DMS53 (cell line): ENCODE measurements at places on chromosomes 6 and 20.
A peak's percentile ranks its signal among the peaks of the same experiment; 100 is the strongest.

GRCh38 chr6:76003686-76004085, 68.8 kb downstream of the IMPG1 start:
- no peak for DNase-seq

DNA sequence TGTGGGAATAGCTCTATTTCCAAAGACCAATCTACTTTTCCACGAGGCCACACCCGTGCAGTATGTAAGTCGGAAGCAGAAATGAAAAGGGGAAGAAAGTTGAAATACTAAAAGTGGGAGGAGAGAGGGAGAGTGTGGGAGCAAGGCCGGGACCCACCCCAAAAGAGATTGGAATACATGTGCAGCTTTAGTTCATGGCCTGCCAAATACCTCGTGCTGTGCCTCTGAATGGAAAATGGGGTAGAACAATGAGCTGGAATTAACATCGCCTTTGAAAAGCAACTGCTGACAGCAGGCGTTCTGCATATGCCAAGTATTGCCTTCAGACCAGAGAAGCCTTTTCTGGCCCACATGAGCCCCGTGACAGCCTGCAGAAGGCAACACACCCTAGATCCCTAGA, 155.6 kb downstream of the CD83 start:
- no peak for DNase-seq

DNA sequence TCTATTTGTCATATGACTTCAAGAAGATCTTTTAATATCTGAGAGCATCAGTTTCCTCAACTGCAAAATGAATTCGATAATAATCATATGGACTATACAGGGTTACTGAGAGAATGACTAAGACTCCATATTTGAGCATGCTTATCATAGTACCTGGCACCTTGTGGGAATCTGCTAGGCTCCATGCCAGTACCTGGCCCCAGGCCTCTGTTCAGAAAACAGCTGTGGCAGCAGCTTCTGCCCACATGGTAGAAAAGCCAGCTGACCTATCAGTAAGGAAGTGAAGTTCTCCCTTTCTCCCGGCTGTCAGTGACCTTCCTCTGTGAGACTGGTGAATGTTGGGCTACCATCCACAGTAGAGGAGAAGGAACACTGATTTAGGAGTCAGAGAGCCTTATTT, 574.9 kb upstream of the CHD6 start:
- no peak for DNase-seq

DNA sequence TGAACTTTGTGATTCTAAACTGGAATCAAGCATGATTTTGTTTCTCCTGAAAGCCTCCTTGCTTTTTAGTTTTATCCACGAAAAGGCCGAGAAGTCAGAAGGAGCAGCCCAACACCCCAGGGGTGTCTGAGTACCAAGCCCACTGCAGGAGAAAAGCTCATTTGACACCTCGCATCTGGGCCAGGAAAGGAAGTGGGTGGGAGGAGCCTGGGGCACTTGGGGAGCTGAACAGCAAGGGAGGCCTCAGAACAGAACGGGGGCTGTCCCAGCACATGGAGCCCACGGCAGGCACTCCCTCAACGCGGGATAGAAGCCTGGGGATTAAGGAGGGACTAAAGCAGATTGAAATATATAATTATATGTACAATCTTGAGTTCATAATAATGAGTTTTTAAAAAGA, 6.6 kb downstream of the KIF25 start:
- no peak for DNase-seq

DNA sequence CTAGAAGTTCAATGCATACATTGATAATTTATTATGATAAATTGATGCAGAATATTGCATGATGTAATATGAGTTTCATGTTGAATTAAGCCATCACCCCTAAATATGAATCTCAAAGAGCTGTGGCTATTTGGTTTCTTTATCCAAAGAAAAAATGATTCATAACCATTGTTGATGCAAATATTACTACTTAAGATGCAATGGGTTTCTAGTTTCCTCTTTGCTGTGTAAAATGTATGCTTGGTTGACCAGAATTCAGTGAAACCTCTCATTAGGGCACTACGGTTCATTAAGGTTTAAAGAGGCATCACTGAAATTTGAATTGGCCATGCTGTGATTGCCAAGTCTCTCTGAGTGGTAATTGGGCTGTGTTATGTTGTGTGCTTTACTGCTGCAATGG, 492.5 kb upstream of the FLRT3 start:
- peak; percentile 9 for DNase-seq

DNA sequence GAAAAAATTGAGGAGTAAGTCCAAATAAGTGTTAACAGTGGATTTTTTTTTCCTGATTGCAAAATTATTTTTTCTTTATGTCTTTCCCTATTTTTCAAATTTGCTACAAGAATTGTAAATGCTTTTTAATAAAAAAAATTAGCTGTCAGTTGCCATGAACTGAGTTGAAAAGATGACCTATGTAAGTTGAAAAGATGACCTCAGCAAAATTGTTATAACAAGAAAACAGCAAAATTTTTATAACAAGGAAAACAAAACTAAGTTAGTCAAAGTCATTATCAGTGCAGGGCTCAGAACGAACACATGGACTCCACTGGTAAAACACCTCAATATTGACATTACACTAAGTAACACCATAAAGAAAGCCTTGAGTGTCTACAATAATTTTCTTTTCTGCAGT, 207.0 kb upstream of the HDDC2 start:
- peak; percentile 14 for DNase-seq

DNA sequence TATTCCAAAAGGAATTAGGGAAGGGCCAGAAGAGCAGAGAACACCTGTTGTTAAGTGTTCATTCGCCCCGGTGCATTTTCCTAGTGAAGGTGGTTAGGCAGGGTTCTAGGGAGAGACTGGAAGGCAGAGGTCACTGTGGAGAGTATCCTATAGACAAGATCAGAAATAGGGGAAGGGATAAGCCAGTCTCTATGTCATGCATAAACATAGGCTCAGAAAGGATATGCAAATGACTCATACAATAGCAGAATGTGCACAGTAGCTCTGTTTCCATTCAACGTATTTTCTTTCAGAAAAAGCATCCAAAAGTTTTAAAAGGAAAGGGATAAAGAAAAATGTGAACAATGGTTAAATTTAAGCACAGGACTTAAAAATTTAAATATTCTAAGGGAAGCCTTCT, 47.4 kb downstream of the BMP6 start:
- no peak for DNase-seq

DNA sequence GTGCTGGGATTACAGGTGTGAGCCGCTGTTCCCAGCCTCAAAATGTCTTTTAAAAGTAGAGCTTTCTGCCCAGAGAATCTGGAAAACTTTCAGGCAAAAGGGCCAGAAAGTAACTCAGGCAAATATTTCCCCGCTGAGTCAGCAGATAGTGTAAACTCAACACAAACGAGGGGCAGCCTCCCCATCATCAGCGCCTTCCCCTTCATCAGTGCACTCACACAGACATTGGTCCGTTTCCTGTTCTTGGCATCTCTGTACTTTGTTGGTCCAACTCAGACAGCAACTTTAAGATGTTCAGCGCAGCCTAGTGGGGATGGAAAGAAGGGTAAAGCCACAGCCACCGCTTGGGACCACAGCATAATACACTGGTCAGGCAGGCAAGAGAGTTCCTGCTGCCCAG, 69.5 kb downstream of the CSE1L start:
- DNase-seq: no peak

GRCh38 chr6:81857812-81858211, 105.3 kb upstream of the TENT5A start:
- no peak for DNase-seq
